ENCODE measurements at places on chromosomes 12 and 14.
A peak's percentile ranks its signal among the peaks of the same experiment; 100 is the strongest.

DNA sequence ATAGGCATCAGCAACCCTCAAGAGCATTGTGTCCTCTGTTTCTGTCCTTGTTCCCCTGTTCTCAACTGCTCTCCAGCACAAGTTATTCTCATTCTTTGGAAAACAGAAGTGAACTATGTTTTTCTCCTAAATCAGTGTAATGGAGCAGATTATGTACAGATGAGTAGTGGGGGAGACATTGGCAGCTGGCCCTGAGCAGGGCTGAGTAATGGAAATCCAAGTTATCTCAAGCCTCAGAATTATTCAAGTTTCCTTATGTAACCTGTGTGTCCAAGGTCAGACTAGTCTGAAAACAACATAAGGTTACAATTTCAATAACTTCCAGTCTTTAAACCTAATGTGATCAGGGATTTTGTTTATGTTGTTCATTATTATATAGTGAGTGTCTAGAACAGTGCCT lies 116.1 kb upstream of the FUT8 start:
- no peak for DNase-seq

GRCh38 chr14:104431929-104432541 lies 147.5 kb upstream of the C14orf180 start:
- DNase-seq, result no peak

DNA sequence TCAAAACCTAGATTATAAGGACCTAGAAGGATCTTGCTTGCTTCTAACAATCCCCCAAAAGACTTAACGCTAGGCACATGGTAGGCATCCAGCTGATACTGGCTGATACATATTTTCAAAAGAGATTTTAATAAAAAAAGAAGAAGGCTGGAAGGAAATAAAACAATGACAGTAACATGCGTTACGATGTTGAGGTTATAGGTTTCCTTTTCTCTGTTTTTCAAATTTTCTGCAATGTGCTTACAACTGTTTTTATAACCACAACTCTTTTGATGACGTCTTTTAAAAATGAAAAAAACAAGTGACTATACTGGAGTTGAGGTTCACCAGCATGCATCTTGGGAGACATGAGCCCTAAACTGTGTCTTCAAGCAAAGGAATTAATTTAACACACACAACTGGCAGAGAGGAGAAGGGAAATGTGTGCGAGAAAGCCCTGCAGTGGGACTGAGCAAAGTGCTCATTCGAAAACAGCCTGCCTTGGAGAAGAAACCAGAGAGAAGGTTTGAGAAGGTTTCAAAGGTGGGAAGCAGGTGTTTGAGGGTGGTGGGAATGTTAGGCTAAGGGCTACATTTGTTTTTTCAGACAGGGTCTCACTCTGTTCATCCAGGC lies 80.4 kb downstream of the DUSP16 start:
- no peak for DNase-seq

- no peak for DNase-seq
Observed at GRCh38 chr12:97164936-97165335, 257.9 kb downstream of the NEDD1 start.

GRCh38 chr14:101068313-101069227 lies 165.0 kb upstream of the RTL1 start:
- peak; percentile 1 for DNase-seq

DNA sequence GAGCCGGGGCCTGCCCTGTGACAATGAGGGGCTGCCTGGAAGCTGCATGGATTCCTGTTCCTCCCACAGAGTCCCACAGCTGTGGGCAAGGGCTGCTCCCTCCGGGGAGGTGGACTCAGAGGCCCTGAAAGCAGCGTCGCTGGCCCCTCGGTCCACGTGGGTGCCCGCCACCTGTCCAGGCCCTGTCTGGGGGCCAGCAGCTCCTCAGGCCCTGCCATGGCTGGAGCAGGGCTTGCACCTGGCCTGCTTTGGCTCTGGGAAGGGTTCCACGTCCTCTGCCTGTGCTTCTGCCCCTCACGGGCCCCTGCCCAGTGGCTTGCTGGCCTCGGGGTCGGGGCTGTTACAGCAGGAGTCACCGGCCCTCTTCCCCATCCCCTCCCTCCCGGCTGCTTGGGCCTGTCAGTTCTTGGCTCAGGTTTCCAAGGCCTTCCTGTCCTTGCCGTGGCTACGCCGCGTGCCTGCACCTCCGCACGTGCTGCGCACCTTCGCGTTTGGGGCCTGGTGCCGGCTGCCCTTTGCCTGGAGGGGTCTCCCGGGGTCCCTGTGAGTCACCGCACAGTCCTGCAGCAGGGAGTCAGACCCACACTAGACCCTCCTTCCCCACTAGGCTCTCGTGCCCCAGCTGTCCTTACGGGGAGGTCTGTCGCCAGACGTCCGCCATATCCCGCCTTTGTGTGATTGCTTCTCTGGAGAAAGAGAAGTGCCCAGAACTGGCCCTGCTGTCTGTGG lies 5.8 kb downstream of the FBRSL1 start:
- DNase-seq, result peak; percentile 32

DNA sequence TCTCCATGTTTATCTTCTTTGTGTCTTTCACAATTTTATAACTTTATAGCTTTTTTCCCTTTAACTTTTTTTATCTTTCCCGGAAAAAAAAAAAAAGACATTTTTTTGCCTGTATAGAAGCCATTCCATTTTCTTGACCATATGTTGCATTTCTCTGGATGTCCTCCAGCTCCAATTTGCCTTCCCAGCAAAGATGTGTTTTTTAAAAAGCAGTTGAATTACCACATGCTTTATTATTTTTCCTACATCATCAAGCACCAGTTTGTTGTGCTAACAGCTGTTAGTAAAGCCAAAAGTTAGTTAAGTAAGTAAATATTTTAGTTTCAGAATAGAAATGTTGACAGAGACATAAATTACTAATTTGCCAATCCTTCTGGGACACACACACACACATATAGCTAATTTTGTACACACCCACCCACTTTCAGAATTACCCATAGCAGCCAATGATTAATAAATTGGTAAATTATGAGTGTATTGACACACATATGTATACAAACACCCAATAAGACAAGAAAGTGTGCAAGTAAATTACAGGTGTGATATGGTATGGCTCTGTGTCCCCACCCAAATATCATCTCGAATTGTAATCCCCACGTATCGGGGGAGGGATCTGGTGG lies 118.3 kb downstream of the SLC38A6 start:
- no peak for DNase-seq

DNA sequence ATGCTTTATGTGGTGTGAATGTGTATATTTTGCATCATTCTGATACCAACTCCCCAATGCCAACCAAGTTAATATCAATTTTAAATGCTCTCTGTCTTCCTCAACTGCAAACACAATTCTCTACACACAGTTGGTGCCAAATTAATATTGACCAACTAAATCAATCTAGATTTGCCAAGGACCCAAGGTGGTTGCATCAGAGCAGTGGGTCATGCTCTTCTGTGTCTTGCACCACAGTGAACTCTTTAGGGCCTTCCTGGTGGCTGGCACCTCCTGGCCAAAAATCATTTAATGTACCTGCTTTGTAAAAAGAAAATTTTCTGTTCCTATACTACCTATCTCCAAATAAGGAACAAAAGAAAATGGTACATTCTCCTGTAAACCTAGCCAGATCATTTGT lies 14.1 kb downstream of the COQ10A start:
- DNase-seq, result no peak

- DNase-seq, result peak; percentile 26
Observed at GRCh38 chr14:54673193-54674045, 106.5 kb downstream of the SAMD4A start.

- no peak for DNase-seq
Observed at GRCh38 chr14:101357559-101358319, 203.6 kb upstream of the DIO3 start.

DNA sequence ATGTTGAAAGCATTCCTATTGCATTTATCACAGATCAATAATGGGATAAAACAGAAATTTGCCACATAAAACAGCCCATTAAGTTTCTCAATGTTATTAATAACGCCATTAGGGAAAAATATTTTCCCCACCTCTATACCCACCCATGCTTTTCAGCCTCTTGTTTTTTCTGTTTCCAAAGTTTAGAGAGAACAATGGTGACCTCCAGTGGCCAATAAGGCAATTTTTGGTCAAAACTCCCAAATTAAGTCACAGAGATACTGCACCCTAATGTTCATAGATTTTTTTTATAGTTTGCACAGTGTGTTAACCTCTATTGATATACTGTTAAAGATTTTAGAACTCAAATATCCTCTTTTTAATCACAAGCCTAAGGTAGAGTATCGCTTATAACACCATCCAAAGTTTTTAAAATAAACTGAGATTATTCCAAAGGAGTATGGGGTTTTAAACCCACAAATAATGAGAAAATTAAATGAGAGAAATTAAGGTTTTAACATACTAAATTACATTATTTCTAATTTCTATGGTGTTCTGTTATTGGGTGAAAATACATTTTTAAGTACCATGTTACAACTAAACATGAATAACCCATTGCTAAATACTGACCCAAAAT lies 184.7 kb upstream of the DCN start:
- no peak for DNase-seq

- DNase-seq, result no peak
Observed at GRCh38 chr12:93621986-93622385, 49.5 kb downstream of the SOCS2 start.

DNA sequence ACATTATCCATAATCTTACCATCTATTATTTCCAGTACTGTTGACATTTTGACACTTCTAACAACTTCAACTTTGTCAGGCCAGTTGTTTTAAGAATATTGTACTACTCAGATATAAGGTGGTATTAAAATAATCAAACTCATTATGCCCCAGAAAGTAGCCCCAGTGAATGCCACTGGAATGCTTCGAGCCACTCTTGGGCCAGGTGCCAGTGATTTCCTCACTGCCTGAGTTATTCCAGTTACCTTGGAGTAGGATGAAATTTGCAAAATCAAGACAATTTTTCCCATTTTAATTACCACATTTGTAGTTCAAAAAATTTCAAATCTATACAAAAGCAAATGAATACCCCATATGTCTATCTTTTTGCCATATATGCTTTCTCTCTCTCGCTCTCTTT lies 9.2 kb downstream of the CIPC start:
- no peak for DNase-seq

DNA sequence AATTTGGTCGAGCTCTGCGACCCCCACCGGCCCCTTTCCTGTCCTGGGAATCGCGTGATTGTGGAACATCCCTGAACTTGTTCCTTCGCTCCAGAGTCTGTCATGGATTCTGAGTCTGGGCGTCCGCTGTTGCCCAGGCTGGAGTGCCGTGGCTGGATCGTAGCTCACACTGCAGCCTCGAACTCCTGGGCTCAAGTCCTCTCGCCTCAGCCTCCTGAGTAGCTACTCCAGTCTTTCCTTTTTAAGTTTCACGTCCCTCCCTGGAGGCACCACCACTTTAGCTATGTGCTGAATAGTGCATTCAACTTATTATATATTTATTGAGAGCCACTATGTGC lies 698 bp downstream of the ACOT6 start:
- no peak for DNase-seq

DNA sequence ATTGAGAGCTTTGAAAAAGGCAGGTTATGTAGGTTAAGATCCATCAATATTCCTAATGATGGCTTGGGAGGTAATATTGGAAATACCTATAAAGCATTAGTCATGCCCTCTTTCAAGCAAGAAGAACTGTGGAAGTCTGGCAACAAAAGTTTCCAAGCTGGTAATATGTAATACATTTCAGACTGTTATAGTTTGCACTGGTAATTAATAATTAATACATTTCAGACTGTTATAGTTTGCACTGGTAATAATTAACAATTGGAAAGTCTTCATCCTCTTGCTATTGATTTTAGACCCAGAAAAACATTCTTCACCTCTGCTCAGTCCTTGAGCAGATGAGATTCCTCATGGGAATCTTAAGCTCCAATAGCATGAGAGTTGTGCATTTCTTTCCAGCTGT lies 29.0 kb upstream of the WDR89 start:
- no peak for DNase-seq

- DNase-seq, result peak; percentile 82
Observed at GRCh38 chr12:3165078-3165980, 88.2 kb downstream of the TSPAN9 start.

GRCh38 chr14:62667421-62667914 lies 377.8 kb downstream of the KCNH5 start:
- no peak for DNase-seq

DNA sequence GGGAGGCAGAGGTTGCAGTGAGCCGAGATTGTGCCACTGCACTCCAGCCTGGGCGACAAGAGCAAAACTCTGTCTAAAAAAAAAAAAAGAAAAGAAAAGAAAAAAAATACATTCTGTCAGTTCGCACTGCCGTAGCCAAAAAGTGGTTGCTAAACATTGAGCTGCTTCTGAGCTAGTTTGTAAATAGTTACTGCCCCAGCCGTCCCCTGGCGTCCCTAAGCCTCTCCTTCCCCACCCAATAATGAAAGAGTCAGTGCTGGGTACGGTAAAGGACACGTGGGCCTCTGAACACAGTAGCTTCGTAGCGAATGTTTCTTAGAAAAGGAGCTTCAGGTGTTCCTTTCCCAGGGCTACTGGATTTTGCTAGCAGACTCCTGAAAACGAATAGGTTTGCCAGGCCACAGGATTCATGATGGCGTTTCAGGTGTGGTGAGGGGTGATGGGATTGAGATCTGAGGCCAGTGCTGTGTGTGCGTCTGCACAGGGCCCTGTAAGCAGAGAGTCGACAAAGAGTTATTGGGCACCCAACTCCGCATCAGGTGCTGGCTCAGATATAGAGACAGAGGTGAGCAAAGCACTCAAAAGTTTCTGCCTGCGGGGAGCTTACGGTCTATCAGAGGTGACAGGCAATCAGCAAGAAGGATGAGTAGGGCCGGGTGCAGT lies 94.1 kb downstream of the LGMN start:
- DNase-seq, result no peak

- no peak for DNase-seq
Observed at GRCh38 chr12:83083616-83084015, 396.9 kb downstream of the TMTC2 start.

DNA sequence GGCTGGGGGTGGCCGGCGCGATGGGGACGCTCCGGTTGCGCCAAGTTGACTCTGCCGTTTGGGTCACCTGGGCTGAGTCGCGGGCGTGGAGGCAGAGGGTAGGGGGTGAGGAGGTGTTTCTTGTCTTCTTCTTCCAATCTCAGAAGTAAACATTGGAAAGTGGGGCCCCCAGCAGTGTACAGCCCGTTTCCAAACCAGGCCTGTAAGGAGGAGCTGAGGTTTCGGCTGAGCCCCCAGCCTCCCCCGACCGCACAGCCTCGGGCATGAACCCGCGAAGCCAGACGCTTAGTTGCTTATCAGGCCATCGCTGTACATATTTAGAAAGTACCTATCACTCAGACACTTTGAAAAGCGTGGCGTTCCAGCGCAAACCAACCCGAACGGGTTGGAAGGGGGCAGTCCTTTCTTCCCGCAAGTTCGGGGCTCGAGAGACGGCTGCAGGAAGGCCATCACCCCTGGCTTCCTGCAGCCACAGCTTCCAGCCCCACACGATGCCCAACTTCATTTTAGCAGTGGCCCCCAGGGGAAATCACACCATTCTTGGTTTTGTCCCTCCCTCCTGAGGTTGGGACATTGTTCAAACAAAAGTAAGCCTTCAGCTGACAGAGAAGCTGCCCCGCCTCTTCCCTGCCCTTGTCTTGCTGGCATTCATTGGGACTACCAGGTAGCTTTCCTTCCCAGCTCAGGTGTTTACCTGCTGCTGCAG lies 164.1 kb downstream of the ZFP36L1 start:
- DNase-seq, result no peak
